OCI-LY7 (cell line): ENCODE measurements at places on chromosomes 11 and 22.

GRCh38 chr11:86523738-86524619 lies 148.4 kb downstream of the ME3 start:
- no peak for DNase-seq

DNA sequence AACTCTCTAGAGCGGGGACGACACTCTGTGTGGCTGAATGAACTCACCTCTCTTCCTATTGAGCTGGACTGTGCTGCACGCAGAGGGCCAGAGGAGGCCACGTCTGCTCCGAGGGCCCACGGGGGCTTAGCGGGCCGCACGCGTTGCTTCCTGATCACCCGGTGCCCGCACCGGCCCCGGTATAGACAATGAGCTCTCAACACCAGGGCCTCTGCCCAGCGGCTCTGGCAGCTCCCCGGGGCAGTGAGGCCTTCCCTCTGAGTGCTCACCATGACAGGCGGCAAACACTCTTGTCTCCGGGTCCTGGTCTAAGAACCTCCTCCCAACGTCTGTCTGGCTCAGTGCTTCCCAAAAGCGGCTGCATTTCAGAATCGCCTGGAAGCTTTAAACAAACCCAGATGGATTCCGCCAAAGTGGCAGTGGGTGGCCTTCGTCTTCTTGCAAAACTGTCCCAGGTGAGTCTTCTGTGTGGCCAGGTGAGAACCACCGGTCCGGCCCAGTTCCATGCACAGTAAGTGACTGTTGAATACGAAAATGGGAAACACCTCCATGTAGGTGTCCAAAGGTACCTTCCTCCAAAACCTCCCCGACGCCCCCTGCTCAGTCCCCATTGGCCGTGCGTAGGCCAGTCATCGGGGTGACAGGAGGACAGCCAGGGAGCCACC lies 47.8 kb upstream of the CCND1 start:
- no peak for DNase-seq

- DNase-seq: no peak
Measured at GRCh38 chr11:93622043-93622442, 39.4 kb upstream of the CEP295 start.

GRCh38 chr11:120068114-120068573 lies 69.8 kb downstream of the TRIM29 start:
- no peak for DNase-seq

DNA sequence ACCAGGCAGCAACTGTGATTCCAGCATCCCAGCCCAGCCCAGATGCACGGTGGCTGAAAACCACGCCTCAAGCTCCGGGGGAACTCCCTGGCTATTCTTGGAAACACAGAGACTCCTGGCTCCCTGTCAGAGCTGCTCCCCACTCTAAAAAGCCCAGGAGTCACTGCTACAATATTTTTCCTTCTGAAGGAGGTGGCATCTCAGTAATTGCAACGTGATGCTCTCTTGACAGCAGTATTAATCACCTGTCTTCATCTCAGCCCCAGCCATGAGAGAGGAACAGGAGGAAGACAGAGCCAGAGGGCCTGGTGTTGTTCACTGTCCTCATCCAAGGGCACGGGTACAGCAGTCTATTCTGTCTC lies 26.9 kb downstream of the DRD2 start:
- no peak for DNase-seq

- no peak for DNase-seq
Measured at GRCh38 chr11:41878095-41878494, 418.6 kb upstream of the LRRC4C start.
